ENCODE measurements at places on chromosomes 7 and 10.
A peak's percentile ranks its signal among the peaks of the same experiment; 100 is the strongest.

- no peak for DNase-seq
Observed at GRCh38 chr7:23345601-23346000, 46.5 kb downstream of the MALSU1 start.

DNA sequence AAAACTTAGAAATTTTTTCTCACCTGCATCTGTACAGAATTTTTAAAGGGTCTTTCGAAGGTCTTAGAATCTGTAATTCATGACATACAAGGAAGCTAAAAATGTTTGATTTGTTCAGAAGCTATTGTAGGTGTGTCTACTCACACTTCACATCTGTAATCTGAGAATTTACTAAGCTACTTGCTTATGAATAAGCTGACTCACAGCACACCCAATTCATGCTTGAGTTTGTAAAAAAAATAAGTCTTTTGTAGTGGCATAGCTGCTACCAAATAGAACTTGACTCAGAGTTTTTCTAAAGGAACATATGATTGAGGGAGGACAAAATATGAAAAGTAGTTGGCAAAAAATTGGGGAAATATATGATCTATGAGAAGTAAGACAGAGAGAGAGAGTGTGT, 12.7 kb upstream of the AGR2 start:
- no peak for DNase-seq

- no peak for DNase-seq
Observed at GRCh38 chr10:28810057-28810870, 132.9 kb downstream of the BAMBI start.

DNA sequence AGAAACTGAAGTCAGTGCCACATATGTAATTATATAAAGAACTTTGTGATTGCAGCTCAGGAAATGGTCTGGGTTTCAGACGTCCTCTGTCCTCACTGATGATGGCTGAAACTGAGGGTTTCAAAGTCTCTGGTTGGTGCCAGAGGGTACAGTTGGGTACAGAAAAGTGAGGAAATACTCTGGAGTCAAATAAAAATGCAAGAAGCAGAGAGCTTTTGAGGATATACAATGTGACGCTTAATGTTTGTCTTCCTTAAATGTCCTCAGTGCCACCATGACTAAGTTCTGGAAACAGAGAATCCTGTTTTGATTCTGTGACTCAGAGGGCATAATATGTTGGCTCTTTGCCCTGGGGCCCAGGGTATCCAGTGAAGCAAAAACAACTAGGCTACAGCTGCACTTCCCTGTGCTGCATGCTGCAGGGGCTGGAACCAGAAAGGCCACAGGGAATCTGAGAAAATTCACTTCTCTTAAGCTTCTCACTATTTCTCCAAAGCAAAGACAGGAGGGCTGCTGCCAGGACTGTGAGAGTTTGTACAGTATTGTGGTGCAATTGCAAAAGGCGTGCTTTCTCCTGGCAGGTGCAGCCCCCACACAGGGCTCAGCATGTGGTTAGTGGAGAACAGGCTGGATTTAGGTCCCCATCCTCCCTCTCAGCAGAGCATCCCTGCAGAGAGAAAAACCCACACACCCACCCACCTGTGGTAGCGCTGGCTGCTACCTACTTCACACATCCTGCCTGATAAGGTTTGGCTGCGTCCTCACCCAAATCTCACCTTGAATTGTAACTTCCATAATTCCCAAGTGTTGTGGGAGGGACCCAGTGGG, 169.5 kb upstream of the SVIL start:
- no peak for DNase-seq

DNA sequence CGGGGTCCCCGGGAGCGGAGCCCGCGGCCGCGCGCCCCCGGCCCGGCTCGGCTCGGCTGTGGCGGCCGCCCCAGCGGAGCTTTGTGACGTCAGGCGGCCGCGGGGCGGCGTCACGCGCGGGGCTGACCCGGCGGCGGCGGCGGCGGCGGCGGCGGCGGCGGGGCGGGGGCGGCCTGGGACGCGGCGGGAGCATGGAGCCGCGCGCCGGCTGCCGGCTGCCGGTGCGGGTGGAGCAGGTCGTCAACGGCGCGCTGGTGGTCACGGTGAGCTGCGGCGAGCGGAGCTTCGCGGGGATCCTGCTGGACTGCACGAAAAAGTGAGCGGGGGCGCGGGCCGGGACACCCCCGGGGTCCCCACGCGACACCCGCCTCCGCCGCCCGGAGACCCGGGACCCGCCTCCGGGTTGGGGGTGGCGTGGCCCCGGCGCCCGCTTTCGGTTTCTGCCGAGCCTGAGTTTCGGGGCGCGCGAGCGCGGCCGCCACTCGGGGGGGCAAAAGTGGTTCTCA, at the start of gene PWWP2B:
Gene PWWP2B (plus strand): TSS at position 165 of the 506 bp plus-strand sequence. CDS start 27 bp downstream, at position 192.
- no peak for DNase-seq

GRCh38 chr7:1693991-1694524, 24.0 kb downstream of the ELFN1 start:
- DNase-seq, result peak; percentile 63

DNA sequence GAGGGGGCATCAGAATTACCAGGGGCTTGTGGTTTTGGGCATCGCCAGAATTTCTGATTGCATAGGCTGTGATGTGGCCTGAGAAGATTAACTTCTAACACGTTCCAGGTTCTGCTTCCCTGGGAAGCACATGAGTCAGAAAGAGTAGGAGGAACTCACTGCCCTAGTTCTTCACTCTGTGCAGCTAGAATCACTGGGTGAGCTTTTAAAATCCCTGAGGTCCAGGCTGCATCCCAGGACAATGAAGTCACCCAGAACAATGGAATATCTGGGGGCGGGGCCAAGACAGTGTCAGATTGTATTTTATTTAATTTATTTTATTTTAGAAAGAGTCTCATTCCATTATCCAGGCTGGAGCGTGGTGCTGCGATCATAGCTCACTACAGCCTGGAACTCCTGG, 636.5 kb downstream of the CALN1 start:
- DNase-seq, result no peak

- DNase-seq, result no peak
Observed at GRCh38 chr10:33115738-33116719, 158.0 kb upstream of the ITGB1 start.

GRCh38 chr7:53246957-53247356, 211.5 kb downstream of the POM121L12 start:
- DNase-seq, result no peak

GRCh38 chr7:601595-602340, 82.1 kb upstream of the PDGFA start:
- peak; percentile 27 for DNase-seq

DNA sequence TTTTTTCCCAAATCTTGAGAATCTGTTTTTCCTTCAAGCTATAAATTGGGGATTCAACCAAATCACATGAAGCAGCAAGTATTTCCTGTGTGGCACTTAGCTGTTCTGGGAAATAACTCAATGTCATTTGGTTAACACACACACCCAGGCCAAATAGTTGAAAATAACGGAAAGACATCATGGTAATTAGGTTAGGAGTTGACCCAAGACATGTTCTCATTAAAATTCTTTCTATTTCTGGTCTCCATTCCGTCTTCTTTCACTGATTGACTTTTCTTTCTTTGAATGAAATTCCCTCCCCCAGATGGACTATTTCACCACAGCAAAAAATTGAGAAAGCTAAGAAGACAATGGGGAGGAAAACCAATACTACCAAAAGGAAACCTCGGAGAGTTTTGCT, 30.5 kb downstream of the NRP1 start:
- DNase-seq, result no peak

- DNase-seq, result no peak
Observed at GRCh38 chr10:2837674-2838073, 229.7 kb upstream of the PFKP start.

DNA sequence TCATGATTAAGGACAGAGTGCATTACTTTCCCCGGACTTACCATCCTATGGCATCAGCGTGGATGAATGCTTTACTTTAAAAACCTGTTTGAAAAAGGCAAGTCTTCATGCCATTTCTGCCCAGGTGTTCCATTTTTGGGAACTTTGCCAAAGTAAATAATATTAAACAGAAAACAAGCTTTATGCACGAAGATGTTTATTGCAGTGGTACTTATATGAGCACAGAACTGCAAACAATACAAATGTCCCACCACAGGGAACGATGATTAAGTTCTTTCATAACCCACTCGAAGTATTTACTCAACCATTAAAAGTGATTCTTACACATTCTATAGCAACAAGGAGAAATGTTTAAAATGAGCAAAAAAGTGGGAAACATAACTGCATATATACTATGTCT, 109.7 kb upstream of the GDF10 start:
- DNase-seq, result no peak

- no peak for DNase-seq
Observed at GRCh38 chr7:6241607-6241973, 30.8 kb downstream of the CYTH3 start.

DNA sequence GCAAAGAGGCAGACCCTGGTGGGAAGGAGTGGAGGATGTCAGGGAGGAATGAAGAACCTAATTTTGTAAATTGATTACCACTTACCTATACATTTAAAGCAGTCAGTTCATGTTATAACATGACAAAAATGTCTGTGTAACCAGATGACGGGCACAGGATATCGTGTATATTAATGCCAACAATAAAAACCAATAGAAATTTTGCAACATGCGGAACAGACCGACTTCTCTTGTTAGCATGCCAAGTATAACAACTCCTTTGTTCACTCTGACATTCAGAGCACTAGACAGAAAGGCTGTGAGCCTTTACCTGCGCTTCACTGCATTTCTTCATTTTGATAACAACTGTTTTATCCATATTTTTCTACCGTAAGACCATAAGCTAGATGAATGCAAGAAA, 29.9 kb downstream of the CDK6 start:
- DNase-seq, result no peak

GRCh38 chr7:2018569-2019460, 213.9 kb downstream of the MAD1L1 start:
- DNase-seq, result no peak

- DNase-seq, result no peak
Observed at GRCh38 chr10:57294698-57295097, 933.6 kb upstream of the ZWINT start.

DNA sequence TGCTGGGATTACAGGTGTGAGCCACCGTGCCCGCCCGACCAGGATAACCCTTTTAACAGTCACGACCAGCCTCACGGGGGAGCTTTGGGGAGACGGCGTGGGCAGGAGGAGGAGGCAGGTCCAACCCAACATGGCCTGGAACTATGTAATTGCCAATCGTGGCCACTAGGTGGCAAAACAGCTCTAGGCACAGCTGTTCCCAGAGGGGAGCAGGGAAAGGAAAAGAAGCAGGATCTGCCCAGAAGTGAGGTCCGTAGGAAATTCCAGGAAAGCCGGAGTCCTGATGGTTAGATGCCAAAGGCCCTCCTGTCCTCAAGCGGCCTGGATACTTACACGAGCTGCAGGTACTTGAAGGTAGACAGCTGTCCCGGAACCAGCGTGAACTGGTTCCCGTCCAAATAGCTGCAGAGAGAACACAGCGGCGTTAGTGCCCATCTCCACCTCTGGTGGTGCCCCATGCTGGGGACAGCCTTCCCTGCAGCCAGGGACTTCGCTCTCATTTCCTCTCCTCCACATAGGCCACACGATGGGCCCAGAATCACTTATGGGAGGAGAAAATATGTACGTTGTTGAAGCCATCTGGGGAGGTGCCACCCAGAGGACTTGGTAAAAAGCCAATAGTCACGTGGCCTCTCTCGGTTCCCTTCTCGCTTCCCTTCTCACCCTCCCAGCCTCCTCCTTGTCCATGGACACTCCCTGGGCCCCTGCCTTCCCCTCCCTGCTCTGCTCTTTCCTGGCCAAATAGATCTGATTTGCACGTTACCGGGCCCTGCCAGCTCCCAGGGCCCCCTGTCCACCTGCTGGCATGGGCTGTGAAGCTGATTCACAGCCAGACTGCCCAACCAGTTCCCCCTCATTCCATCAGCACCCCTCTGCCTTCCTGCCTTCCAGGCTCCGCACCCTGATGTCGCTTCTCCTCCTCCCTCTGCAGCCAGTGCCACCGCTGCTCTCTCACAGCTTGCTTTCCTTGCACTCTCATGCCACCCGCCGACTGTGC, 148.1 kb downstream of the SLIT1 start:
- DNase-seq, result peak; percentile 73

GRCh38 chr10:82887488-82887887, 1012.5 kb downstream of the NRG3 start:
- DNase-seq, result no peak

GRCh38 chr7:21086688-21087087, 300.0 kb upstream of the SP8 start:
- DNase-seq, result no peak

- no peak for DNase-seq
Observed at GRCh38 chr10:71075759-71076472, 136.5 kb upstream of the UNC5B start.

- no peak for DNase-seq
Observed at GRCh38 chr10:26697922-26698608, 564 bp downstream of the PDSS1 start.

DNA sequence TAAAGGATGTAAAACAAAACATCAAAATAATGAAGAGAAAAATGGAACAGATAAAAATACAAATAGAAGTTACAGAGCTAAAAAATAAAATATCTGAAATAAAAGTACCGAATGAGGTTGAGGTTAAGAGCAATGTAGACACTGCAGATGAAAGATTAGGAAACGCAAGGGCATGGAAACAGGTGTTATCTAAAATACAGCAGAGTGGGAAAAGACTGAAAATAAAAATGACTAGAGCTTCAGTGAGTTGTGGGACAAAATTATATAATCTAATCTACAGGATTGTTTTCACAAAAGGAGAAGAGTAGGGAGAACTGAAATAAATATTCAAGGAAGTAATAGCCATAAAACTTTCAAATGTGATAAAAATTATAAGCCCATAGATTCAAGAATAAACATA, 123.8 kb downstream of the PTEN start:
- no peak for DNase-seq

DNA sequence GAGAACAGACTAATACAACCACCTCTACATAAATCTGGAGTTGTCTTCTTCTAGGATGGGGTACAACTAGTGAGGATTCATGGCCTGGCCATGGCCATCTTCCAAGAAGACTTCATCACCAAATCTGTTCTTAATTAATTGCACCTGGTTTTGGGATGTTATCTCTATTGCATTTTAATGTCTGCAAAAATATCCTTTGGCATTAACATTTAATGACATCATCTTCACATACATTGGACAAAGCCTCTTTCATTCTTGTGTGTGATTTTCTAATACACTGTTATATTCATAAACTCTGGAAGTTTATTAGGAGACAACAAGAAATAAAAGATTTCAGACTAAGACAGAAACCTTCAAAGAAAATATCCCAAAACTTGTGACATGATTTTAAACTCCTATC, 124.2 kb upstream of the ABCB5 start:
- no peak for DNase-seq

- DNase-seq, result no peak
Observed at GRCh38 chr7:101059620-101059942, 25.7 kb upstream of the TRIM56 start.

GRCh38 chr7:27611059-27611458, 51.6 kb downstream of the HIBADH start:
- DNase-seq, result no peak

GRCh38 chr10:132519382-132520176, 18.0 kb upstream of the INPP5A start:
- DNase-seq, result peak; percentile 21

Measured in omental fat pad (tissue), 4 donors.